Activated B cell treated with CpG ODN at 0.5 μM for 24 hours (primary cell): ENCODE measurements at places on chromosomes 11 and 22. TPM values are rescaled to one million over a fixed set of nuclear protein-coding genes. Genes with fewer than 3 reads are reported as not detected.

- no peak for DNase-seq
These were observed 1290.9 kb downstream of the BRD1 start for GRCh38 chr22:48536541-48537342.

- DNase-seq, result no peak
These were observed 941.7 kb downstream of the OPCML start for GRCh38 chr11:132590554-132590953.

DNA sequence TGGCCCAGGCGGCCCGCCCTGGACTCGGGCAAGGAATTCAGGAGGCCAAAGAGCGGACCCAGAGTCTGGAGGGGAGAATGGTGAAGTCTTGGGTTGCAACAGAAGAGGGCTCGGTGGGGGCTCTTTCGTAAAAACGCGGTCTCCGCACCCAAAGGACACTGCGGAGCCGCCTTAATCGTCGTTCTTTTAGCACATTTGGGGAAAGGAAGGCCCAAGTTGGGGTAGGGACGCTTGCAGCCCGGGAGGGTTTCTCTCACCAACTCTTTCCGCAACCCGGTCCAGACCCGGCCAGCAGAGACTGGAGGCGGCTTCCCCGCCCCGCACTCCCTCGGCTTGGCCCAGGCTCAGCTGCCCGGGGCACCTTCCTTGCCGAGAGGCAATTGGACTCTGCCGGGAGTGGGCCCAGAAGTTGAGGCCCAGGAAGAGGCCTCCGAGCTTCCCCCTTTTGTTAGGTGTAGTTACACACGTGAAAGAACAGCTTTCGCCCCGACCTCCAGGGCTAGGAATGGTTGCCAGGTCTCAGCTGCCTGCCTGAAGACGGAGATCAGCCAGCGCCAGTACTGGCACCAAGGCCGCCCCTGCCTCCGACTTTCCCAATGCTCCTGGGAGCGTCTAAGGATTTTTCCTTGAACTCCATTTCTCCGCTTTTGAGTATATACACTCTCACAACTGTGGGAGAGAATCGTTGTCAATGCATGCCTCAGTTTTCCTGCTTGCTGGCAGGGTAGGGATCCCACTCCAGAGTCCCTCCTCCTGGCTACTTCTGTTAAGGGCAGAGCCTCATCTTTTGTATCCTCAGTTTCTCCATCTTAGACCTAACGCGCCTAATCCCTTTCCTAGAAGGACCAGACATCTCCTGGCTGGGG is 3.7 kb downstream of the ALX4 start:
- no peak for DNase-seq

DNA sequence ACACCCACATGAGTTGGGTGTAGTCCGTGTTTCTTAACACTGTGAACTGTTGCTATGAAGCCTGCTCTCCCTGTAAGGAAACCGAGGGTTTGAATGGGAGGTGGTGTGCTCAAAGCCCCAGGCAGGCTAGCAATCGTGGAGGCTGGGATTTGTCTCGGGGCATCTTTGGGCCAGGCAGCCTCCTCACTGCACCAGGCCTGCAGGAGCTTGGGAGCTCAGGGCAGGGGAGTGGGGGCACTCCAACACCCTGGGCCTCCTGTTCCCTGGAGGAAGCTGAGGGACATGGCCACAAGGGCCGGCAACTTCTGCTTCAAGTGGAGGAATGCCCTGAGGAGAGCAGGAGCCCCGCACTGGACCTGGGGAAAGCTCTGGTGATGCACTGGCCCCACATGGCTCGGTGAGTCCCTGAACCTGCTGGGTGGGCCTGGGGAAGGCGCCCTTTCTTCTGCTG is 164.7 kb upstream of the B3GAT1 start:
- DNase-seq, result no peak

- no peak for DNase-seq
These were observed 1.6 kb upstream of the DNAJB13 start for GRCh38 chr11:73949246-73949645.

DNA sequence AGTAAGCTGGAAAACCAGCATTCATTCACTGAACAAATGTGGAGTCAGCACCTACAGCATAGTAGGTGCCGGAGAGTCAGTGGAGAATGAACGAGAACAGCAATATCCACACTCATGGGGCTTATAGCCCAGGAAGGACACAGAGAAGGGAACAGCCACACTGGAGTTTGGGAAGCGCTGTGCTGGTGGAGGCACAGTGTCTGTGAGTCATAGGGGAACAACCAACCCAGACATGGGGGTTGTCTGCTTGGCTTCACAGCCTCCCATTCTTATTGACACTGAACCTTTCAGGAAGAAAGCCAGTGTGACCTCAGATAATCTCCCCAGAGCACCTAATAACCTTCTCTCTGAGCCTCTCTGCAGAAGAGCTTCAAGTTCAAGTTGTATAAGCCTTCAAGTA is 56.6 kb upstream of the UBASH3B start:
- no peak for DNase-seq

Gene TYR
- total RNA-seq, result not detected in 2 replicates

- no peak for DNase-seq
These were observed 79.1 kb upstream of the SCUBE2 start for GRCh38 chr11:9170450-9170849.

GRCh38 chr11:73240190-73240781 is 22.2 kb downstream of the P2RY2 start:
- no peak for DNase-seq

DNA sequence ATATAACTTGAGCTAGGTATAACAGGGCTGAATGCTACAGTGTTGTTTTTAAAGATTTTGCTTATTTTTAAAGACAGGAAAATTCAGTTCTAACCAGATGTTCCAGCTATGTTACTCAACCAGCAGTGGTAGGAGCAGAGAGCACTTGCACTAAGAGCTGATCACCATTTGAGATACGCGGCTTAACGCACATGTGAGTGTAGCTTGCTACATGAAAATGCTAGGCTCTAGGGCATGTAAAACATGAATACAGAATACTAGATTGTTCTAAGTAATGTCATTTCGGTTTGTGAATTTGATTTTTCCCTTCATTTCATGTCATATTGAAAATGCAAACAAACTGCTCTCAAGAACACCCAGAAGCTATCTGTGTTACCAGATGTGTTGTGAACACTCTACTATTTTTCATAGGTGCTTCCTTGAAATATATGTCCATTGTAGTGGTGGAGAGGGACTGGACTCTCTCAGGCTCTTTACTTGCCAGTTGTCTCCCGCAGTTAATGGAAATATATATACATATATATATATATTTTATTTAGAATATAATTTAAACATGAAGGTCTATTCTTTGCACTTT is 10.8 kb upstream of the TECTA start:
- DNase-seq, result no peak

GRCh38 chr11:70360211-70360610 is 38.1 kb upstream of the CTTN start:
- no peak for DNase-seq

Gene NXPE2
- not detected in 2 replicates for total RNA-seq

Gene OTOG
- not detected in 2 replicates for total RNA-seq
